Ecto neural progenitor cell (in vitro differentiated cells): ENCODE measurements at places on chromosomes 2 and 18.
A peak's percentile ranks its signal among the peaks of the same experiment; 100 is the strongest.

DNA sequence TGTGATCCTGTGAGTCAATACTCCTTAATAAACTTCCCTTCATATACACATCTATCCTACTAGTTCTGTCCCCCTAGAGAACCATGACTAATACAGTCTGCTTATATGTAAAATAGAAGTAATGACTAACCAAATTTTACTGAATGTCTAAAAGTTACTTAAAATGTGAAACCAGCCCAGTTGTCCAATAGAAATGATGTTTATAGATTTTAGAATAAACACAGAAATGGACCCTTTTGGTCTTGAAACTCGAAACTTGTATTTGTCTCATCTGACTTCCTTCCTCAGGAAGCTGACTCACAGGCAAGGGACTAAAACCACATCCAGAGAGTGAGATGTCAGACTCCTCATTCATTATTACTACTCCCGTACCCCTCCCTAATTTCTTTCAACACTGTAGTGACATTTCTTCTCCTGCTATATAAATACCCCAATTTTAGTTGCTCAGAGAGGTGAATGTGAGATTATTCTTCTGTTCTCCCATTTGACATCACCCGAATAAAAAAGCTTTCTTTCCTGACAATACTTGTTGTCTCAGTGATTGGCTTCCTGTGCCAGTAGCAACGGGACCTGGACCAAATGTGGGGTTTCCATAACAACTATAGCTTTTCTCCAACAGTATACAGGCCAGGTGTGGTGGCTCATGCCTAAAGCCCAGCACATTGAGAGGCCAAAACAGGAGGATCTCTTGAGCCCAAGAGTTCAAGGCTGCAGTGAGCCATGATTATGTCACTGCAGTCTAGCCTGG, 486.0 kb downstream of the ERBB4 start:
- DNase-seq = no peak

DNA sequence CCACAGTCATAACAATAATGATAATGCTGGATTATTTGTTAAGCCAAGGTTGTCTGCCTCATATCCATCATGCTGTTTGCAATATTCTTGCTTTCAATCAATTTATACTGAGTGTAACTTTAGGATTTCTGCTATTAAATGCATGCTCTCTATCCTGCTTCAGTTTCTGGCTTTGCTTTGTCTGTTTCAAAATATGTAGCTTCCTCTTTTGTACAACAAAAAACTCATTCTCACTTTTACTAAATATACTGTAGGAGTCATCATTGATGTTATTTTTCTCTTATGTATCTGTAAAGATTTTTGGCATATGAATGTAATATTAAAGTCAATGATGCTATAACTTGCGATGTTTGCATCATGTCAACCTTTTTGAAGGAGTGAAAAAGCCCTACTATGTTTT, 149.3 kb downstream of the GPD2 start:
- no peak for DNase-seq

GRCh38 chr2:95307036-95307435, 9.9 kb downstream of the KCNIP3 start:
- DNase-seq = no peak

DNA sequence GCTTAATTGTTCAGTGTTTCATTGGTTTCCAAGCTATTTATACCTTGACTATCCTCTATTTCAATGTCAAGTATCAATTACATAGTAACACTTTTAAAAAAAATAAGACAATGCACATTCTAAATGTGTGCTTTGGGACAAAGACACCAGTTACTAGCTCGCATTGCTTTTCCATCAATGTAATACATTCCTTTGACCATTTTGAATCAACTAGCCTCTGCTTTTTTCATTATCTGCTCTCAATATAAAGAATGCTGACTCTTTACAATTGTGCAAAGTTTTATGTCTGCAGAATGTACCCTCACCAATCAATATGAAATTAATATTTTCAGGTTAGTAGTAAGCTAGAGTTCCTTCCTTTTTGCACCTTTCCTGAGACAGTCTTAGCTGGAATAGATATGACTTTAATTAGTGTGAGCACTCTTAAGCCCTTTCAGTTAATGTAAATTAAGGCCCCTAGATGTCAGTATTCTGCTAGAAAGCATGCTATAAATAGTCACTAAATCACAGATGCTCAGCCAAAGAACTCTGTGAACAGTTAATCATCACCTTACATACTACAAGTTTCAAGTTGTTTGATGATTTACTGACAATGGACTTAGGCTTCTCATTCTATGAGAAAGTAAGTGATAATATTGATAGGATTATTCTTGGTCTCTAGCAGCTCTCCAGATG, 413.6 kb downstream of the PTH2R start:
- no peak for DNase-seq

DNA sequence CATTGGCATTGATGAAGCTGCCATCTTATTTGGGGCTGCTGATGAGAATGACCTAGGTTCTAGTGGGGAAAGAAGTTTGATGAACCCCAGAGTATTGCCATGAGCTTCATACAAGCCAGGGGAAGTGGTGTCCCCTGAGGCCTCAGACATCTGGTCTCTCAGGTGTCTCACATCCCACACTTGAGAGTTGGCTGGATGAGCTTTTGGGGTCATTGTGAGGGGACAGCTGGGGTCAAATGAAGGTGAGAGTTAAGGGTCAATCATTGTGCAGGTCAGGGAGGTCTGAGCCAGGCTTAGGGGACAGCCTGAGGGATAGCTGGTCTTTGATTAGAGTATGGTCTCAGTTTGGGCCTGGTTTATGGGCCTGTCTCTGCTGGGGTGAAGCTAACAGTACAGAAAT, 336.5 kb downstream of the CYP26B1 start:
- peak; percentile 9 for DNase-seq

GRCh38 chr18:23134780-23135549, at the start of gene CABLES1:
CABLES1 (plus strand) TSS chr18:23135485; CDS start chr18:23135763, 278 bp downstream.
- DNase-seq = peak; percentile 77

GRCh38 chr2:208501206-208501605, 94.6 kb downstream of the PTH2R start:
- DNase-seq = peak; percentile 55

DNA sequence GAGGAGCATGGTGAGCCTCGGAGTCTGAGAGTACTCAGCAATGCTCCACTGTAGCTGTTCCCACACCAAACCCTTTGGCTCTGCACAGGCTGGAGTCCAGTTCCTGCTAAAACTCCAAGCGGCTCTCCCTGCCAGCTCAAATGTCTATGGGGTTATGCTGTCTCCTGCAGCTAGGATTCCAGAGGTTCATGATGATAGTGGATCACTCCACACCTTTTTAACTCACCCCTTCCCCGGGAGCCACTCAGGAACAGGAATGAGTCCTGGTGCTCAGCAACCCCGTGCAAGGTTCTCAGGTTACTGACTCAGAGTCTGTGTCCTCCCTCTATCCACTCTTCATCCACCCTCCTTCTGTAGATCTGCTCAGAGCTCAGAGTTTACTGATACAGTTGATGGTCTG, 410.0 kb downstream of the CDH19 start:
- DNase-seq = no peak

DNA sequence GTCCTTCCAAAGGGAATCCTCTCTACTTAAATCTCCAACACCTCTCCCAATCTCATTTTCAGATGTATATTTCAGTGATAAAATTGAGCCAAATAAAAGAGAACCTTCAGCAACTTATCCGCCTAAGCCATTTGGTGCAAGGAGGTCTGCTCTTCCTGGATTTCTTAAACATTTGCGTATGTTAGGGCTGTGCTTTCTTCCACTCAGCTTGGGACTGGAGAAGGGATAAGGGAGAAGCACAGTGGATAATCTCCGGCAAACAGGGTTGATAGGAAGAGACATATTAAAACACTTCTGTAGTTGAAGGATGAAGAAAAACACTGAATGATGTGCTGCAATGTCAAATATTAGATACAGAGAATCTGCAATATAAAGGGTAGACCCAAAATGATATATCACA, 796.2 kb downstream of the KCNJ3 start:
- no peak for DNase-seq

GRCh38 chr18:13989199-13989598, 73.9 kb upstream of the MC2R start:
- no peak for DNase-seq

DNA sequence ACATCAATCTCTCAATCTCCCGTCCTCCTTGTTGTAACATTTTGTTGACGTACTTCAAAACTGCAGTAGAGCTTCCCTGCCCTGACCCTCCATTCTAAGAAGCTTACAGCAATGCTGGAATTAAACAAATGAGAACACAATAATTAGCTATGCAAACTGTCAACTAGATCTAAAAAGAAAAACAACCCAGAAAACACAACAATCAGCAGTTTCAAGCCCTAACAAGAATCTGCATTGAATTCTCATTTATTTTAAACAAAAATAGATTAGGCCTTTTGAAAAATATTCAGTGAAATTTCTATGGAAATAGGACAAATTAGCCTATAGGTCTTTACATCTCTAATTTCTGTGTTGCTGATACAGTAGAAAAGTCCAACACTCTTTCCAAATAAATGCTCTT, 807.0 kb upstream of the FSHR start:
- no peak for DNase-seq

DNA sequence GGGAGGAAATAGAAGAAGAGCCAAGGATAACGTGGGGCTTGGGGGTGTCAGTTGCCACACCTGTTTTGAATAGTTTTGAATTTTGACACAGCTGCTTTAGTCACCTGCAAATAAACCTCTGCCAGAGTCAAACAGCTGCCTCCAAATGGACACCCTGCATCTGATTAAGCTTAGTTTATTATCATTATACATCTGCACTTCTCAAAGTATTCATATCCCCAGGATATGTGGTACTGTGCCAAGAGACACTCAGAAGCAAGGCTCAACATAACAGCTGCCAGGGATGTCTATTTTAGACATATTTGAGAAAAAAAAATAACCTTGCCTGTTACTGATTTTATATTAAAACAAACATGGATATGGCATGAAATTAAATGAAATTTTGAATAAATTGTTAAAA, 122.5 kb upstream of the WDR75 start:
- DNase-seq = no peak

DNA sequence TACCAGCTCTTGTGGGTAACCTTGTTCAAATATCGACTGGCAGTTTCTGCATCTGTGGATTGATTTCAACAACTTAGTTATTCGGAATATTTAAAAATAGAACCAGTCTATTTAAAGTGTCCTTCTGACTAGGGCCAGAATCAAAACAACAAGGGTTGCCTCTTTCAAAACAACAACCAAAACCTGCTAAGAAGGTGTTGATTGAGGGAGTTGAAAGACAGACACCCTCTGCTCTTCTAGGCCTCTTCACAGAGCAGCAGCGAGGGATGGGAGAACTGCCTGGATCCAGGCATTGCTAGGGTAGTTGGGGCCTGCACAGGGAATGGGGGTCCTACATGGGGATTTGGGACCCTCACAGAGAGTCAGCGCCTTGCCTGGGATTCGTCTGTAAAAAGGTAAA, 19.8 kb downstream of the TTR start:
- no peak for DNase-seq

DNA sequence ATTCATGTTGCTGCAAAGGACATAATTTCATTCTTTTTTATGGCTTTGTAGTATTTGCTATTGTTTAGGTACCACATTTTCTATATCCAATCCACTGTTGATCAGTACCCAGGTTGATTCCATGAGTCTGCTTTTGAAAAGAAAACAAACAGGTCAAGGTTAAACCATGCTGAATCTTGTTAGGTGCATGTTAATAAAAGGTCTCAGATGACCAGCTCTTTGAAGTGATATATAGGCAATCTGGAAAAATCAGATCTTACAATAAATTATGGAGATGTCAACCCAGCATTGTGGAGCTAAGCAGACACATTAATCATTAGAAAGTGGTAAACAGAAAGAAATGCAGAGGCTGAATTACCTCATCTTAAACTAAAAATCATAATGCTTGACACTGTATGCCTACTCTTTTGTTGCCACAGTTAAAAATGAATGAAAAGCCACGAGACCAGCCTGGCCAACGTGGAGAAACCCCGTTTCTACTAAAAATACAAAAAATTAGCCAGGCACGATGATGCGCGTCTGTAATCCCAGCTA, 246.0 kb downstream of the CTNNA2 start:
- DNase-seq = no peak

- no peak for DNase-seq
Measured at GRCh38 chr18:71760541-71760940, 783.6 kb downstream of the CBLN2 start.

DNA sequence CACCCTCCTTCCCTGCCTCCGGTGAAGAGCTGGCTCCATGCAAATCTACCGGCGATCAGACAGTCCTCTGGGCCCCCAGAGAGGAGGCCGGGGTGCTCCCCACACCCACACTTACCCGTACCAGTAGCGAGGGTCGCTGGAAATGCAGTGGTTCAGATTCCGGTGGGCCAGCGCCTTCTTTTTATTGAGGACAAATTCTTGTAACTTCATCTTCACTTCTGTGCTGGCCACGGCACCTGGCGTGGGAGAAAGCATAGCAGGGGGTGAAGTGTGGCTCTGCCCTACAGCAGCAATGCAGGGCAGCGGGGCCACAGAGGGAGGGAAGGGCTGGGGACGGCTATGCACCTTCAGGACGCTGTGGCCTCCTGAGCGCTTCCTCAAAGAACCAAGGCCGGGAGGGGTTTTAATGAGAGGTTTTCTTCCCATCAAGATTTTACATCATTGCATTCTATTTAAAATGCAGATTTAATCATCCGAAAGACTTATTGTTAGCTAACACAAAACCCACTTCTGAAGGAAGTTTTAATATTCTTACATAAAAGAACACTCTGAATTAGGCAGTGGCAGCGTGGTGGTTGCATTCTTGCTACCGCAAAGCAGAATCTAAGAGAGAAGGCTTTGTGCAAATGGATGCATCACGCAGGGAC, 237.0 kb downstream of the HDAC4 start:
- no peak for DNase-seq

- no peak for DNase-seq
Measured at GRCh38 chr2:8189316-8189715, 492.5 kb upstream of the ID2 start.

DNA sequence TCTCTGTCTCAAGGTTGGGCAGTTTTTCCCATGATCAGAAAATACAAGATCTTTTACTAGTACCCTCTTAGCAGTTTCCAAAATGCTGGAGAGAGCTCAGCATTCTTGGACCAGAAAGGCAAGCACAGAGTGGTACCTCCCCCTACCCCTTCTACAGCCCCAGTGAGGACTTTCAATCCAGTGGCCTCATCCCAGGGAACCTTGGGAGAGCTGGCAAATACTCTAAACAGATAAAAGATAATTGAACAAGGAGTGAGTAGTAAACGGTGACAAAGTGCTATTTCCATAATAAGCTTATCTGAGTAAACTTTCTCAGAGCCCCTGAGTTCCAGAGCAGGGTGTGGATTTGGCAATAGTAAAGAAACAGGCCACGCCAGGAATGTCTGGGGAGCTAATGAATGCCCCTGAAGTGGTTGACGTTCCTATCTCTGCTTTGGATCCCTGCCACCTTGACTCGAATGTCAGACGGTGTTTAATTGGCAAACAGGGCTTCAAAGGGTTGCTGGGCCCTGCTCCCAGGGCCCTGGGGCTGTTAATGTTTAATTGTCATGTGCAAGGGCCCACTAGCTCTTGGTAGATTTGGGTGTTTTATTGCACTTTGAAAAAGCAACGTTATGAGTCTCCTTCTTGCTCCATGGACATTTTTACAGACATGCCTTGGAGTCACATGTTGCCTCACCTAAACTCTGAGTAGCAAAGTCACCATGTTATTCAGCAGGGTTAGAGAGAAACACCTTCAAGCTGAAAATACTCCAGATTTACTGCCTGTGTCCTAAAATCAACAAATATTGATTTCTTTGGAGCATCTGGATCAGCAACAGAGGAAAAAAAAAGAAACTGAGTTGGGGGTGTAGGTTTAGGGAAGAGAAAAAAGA, 239.9 kb downstream of the CYRIA start:
- DNase-seq = no peak

- no peak for DNase-seq
Measured at GRCh38 chr2:98448441-98449145, 3.9 kb downstream of the INPP4A start.

GRCh38 chr2:5479265-5479928, 212.8 kb upstream of the SOX11 start:
- DNase-seq = no peak
